T-helper 17 cell (primary cell): ENCODE measurements at places on chromosomes 16 and 17.

DNA sequence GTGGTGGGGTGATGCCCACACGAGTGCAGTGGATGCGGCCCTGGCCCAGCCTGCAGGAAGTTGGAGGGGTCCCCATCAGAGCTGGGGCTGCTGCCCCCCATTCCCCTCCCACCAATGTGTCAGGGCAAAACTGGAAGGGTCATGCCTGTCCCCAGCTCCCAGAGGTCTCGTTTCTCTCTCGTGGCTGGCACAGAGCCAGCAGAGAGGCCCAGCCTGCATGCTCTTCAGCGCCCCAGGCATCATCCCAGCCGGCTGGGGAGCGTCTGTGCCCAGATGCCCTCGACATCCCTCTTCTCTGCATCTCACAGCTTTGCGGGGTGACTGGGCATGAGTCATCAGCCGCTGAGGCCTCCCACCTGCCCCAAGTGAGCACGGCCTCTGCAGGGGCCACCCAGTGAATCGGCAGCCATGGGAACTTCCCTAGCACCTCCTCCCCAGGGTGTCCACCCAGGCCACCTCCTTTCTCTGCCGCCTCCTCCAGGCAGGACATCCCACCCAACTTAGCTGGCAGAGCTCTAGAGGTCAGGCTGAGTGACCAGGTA lies 9.8 kb upstream of the CSNK1D start:
- DNase-seq, result no peak

DNA sequence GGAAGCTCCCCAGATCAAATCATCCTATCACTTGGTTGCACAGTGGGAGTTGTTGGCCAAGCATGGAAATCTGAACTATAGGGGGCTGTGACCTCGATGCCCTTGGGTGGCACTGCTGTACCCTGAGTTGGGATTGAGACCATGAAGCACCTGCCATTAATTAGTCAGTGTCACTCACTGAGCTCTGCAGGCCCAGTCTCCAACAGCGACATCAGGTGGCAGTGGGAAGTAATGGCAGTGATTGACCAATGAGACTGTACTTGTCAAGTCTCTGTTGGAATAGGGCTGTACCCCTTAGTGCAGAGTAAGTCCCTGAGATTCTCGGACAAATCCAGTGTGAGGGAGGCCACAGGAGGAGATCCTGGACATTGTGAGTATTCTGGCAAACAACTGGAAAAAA lies 118.0 kb upstream of the RPL38 start:
- no peak for DNase-seq

DNA sequence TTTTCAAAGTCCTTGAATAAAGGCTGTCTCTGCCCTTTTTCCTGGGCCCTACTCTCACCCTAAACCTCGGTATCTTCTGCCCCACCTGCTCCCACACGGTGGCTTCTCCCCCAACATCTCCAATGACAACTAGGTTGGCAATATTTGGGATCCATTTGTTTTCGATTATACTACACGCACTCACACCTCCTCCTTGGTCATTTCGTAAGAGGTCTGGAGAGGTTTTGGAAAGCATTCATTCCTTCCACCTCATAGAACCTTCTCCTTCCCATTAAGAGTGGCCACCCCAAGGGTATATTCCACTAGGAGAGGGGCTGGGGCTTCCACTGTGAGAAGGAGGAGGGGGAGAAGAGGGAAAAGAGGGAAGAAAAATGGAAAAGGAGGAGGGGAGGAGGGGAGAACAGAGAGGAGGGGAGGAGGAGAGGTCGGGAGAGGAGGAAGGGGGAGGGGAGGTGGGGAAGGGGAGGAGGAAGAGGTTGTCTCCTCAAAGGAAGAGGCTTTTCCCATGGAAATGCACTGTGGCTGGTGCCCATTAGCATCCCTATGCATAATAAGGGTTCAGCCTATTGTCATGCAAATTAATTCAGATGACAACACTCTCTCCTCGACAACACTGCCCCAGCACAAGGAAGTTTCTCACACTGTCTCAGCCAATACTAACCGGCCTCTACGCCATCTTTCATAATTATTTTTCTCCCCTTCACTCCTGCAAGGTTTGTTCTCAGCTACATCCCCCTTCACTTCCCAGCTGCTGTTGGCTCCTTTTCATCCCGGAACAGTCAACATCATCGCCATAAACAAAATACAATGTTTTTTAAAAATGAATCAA lies 30.0 kb downstream of the SOX9 start:
- no peak for DNase-seq

DNA sequence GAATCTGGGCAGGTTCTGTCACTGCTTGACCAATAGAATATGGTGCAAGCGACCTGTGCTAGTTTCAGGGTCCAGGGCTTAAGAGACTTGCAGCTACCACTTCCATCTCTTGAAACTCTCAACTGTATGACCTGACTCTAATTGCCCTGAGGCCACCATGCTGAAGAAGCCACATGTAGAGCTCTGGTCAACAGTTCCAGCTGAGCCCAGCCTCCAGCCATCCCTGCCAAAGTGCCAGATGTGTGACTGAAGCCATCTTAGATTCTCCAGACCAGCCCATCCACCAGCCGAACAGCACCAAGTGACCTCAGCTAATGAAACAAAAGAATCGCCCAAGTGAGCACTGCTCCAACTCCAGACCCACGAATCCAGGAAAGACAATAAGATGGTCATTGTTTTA lies 3.4 kb upstream of the MT2A start:
- DNase-seq, result no peak

DNA sequence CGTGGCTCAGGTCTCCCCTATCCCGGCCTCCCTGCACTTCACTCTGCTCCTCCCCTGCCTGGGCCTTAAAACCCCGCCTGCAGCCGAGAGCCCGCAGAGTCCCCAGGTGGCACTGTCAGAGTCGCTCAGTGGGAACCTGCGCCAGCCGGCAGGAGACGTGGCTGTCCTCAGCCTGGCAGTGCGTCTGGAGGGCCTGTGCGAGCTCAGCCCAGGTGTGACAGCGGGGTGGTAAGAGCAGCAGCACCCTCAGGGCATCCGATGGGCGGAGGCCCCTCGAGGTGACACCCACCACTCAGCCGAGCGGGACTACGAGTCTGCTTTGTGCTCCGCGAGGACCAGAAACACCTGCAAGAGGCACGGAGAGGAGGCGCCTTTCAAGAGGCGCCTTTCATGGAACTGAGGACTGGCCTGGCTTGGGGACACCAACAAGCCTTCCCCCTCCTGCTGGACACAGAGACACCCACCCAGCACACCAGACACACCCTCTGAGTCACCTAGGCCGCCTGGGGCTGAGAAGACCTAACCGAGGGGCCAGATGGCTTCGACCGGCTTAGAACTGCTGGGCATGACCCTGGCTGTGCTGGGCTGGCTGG lies at the start of gene CLDN9:
Gene CLDN9 (plus strand): TSS at position 96 of the 593 bp plus-strand sequence. CDS start 440 bp downstream, at position 536.
- DNase-seq, result no peak

- no peak for DNase-seq
Measured at GRCh38 chr17:43832168-43832975, 574 bp downstream of the MPP3 start.

- no peak for DNase-seq
Measured at GRCh38 chr16:20868890-20869289, 31.3 kb downstream of the DCUN1D3 start.

DNA sequence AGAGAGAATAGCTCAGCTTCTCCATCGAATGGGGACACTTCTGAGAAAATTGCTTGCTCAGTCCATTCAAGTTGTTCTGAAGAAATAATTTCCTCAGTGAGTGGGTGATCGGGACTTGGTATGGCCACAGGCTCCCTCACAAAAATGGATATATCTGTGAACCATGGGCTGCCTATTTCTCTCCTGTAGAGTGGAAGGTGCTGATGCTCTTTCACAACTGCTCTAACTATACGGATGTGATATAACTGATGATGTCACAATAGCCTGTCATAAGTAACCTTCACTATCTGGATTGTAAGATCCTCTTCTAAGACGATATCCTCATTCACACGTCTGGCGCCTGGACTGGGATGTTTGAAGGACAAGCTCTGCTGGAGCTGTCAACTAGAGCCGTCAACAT lies 4.7 kb upstream of the CCL18 start:
- DNase-seq, result no peak
